ENCODE measurements at places on chromosomes 5 and 9.

DNA sequence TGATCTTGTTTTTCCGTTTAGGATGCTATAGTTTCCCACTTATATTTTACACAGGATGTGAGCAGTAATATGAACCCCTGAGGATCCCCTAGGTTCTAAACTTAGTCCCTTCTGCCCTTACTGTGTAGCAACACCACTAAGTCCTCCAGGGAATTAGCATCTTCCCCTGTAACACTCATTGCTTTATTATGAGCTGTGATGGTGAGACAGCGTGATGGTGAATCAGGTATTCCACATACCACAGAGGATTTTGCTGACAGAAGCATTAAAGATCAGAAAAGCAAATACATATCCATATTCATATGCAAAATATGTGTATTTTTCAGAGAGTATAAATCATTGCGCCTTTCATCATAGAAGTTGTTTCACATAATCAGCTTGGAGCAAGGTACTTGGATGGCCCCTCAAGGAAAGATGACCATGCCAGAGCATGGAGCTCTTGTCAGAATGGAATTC is 317.0 kb downstream of the ICE1 start:
- no peak for DNase-seq

- no peak for DNase-seq
Observed at GRCh38 chr5:143714629-143715028, 97.3 kb upstream of the HMHB1 start.

GRCh38 chr5:173663352-173664153 is 47.1 kb upstream of the BOD1 start:
- no peak for DNase-seq

GRCh38 chr9:130110166-130110565 is 56.5 kb downstream of the GPR107 start:
- no peak for DNase-seq

GRCh38 chr9:34550681-34551270 is 28.0 kb upstream of the ENHO start:
- no peak for DNase-seq

- DNase-seq, result peak; percentile 6
Observed at GRCh38 chr5:57986761-57987341, 473.0 kb downstream of the PLK2 start.

DNA sequence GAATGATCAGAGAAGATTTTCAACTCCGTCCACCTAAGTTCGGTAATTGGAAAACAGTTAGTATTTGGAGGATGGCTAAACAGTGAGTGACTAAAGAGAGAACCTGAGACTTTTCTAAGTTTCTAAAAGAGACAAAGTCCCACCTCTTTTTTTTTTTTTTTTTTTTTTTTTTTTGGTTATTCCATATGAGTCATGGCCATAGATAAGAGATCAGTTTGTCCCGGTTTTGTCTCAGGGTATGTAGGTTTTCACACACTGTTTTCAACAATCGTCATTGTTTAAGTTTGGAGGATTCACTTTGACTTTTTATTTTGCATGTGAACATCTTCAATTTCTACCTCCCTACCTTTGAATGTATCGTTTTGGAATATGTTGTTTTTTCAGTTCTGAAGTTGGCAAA is 85.9 kb downstream of the NTRK2 start:
- DNase-seq, result no peak

DNA sequence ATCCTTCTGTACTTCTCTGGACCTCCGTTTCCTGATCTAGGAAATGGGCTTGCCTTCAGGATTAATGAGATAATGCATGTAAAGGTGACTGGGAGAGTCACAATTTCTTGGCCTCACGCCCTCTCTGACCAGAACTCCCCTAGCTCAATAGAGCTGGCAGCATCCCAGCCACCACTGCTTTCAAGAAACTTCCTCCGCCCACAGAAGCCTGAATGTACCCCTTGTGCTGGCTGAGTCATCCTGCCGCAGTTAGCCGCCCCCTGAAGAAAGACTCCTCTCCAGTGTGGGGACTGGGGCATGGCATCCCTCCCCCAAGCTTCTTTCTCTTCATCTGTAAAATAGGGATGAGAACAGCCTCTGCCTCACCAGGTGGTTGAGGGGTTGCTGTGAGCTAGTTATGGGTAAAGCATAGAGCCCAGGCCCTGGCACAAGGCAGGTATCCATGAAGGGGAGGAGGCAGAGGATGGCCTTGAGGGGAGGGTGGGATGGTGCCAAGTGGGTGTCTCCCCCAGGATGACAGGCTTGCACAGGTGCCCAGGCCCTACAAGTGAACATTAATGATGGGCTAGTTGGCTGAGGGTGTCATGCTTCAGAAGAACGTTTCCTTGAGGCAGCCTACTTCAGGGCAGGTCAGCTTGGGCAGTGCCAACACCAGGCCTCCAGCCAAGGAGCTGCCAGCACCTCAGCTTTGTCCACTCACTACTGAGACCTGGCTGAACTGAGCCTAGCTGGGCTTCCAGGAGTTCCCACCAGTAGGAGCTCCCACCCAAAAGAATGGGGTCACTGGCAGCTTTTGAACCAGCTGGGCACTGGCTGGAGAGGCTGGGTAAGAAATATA is 3.4 kb downstream of the PDLIM4 start:
- peak; percentile 37 for DNase-seq

GRCh38 chr9:126125177-126125576 is 201.5 kb upstream of the MVB12B start:
- DNase-seq, result no peak

DNA sequence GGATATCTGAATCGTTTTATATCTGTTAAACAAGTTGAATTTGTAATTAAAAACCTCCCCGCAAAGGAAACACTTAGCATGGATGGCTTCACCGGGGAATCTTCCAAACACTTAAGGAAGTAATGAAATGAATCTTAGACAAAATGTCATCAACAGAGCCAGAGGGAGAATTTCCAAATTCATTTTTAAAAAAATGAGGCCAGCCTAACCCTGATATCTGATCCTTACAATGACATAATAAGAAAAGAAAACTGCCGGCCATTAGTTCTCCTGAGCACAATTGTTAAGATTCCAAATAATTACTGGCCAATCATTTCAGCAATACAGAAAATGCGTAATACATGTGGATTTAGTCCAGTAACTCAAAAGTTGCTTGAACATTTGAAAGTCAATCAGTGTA is 6.1 kb upstream of the KIF12 start:
- DNase-seq, result no peak

DNA sequence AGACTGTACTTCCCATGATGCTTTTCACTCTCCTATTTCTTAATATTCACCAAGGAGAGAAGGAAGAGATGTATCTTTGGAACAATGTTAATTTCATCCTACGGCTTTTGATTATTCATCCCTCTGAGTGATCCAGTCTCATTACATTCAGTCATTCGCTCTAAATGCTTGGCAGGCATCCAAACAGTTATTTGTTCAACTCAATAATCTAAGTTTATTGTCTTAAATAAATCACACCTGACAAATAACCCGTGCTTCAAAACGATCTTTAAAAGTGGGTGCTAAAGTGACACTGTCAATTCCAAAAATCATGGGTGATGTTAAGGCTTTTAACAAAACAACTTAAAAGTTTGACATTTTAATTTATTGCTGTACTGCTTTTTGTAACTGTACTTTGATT is 233.1 kb downstream of the RASEF start:
- DNase-seq, result no peak

DNA sequence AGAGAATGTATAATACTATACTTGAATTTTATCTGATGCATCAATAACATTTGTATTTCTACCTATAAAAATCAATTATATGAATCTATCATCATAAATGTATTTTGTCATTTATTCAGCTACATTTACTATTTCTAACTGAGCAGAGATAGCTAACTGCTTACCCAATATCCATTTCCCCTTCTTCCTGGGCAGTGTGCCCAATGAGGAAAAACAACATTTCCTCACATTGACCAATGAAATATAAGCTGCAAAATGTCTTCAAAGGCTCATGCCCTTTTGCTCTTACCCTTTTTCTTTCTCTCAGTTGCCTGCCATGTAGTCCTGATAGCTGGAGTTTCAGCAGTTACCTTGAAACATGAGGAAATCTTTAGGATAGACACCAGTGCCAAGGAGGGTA is 385.8 kb upstream of the PCSK5 start:
- no peak for DNase-seq

GRCh38 chr9:137969685-137970084 is 92.1 kb downstream of the CACNA1B start:
- no peak for DNase-seq

DNA sequence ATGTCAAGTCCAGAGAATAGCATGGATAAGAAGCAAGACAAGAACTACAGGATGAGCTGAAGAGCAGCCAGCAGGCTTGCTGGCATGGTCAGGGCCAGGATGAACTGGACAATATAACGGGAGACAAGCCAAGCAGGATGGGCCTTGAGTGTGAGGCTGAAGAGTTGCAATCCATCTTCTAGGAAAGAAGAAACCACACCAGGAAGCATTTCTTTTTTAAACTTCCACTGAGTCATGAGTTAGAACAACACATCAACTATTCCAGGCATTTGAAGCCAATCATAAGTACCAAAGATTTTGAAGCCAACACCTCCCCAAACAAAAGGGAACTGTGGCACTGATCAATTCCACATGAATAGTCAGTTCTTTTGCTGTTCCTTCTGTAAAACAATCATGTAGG is 27.3 kb downstream of the SLC31A2 start:
- DNase-seq, result no peak

DNA sequence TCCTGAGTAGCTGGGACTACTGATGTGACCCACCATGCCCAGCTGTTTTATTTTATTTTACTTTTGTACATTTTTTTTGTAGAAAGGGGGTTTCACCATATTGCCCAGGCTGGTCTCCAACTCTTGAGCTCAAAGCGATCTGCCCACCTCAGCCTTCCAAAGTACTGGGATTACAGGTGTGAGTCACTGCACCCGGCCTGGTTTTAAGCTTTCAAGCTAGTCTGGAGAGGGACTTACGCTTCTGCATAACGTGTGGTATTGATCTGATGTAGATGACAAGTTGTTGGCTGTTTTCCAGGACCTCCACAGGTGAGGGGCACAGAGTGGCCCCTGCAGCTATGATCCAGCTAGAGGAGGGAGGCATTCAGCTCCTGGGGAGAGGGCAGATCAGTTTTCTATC is 6.8 kb upstream of the CCL21 start:
- DNase-seq, result no peak

GRCh38 chr5:91528831-91529230 is 145.7 kb upstream of the ARRDC3 start:
- DNase-seq, result no peak

GRCh38 chr5:40235471-40236400 is 444.0 kb upstream of the PTGER4 start:
- no peak for DNase-seq

DNA sequence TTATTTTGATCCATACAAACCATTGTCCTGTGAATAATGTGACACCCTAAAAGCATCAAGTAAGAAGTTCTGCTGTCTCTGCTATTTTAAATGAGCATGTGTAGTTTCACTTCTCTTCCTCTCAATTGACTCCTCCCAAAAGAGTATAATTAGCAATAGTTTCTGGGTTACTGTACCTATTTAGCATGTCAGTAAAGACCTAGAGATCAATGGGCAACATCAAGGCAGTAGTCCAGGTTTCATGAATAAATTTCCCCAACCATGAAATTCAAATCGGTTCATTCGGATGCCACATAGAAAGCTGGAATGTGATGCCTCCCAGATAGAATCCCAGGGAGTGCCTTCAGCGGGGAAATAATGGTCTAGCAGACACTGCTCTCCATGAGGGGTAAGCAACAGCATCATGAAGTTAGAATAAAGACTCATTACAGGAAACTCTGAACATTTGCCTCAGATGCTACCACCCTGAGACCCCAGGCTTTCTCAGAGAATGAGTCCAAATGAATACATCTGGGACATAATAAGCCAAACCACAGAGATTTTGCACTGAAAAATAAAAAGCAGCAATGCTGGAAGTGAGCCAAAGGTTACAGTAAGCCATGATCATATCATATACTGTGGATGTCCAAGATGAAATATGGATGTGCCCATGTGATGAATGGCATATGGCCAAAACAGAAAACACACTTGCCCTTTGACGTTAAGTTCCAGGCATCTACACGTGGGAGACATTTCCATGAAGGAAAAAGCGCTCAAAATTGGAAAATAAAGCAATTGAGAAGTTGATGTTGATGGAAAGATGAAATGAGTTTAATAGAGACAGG is 1107.0 kb upstream of the SEMA6A start:
- no peak for DNase-seq

GRCh38 chr5:32100230-32100629 is 73.9 kb downstream of the GOLPH3 start:
- DNase-seq, result no peak

DNA sequence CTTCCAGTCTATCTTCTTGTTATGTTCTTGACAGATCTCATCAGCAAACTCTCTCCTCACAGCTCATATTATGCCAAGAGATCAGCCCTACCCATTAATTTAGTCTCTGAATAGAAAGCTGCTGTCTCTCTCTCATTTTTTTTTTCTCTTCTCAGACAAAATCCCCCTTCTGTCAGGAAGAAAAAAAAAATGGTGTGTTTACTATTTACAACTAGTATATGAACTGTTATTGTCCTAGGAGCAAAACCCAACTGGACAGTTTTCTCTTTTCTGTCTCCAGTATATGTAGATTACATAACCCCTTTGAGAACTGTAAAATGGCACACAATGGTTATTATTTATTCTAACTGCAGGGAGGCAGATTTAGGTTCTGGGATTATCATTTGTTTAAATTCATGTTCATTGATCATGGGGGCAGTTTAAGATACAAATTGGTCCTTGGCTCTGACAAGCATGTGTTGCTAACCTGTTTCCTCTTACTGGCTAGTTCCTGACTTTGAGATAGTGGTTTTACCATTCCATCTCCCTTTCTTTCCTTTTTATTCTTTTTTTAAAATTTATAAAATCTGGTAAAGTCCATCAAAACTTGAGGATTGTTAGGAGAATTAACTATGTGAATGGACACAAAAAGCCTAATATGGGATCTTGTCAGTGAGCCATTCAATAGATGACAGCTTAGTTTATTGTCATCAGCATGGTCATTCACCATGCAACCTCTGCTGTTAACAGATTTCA is 210.0 kb upstream of the PAPPA start:
- DNase-seq, result no peak

GRCh38 chr5:172303572-172304335 is 20.2 kb upstream of the UBTD2 start:
- DNase-seq, result no peak

DNA sequence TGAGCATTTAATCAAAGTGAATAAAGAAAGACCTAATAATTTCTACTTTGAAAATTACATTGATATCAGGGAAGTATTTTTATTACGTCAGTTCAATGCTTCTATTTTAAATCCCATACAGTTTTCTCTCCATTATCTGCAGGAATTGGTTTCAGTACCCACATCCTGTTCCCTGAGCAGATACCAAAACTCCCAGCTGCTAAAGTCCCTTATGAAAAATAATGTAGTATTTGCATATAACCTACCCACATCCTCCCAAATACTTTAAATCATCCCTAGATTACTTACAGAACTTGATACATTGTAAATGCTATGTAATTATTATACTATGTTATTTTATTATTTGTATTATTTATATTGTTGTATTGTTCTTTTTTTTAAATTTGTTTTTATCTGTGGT is 125.4 kb upstream of the MINAR2 start:
- DNase-seq, result no peak

- DNase-seq, result no peak
Observed at GRCh38 chr9:72129271-72130156, 19.7 kb upstream of the GDA start.

Measured in OCI-M1 (cell line).